Hippocampal formation (tissue), 2 donors: ENCODE measurements at places on chromosomes 6 and 20.

GRCh38 chr20:41152108-41152757 is 14.9 kb downstream of the PLCG1 start:
- DNase-seq, result no peak

DNA sequence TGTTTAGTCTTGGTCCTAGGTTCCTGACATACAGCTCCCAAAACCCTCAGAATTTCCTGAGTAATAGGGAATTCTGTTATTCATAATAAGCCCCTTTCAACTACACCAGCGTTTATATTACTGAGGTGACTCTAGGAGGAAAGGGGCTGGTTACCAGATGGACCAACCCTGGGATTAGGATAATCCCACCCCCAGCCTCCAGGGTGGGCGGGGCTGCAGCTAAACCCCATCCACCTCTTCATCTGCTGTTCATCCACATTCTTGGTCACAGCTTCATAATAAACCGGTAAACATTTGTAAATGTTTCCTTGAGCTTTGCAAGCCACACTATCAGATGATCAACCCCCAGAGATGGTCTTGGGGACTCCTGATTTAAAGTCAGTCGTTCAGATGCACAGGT is 38.3 kb downstream of the NINL start:
- no peak for DNase-seq

DNA sequence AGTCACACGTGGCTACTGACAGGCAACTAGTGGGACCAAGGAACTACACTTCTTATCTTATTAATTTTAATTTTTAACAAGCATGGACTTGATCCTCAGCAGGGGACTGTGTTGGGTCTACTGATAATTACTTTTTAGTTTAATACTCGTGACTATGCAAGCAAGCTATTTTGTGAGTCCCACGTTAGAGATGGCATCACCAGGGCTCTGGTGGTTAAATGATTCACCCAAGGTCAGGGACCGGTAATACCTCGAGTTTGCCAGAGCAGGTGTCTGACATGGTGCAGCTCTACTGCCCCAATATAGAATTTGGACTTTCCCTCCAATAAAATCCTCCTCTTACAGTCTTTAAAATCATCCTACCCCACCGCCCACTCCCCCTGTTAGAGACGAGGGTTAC is 98.6 kb upstream of the RIN2 start:
- DNase-seq, result no peak

GRCh38 chr6:43671011-43671800 is 16.4 kb downstream of the MRPS18A start:
- DNase-seq, result no peak
